Renal cortical epithelial cell (primary cell): ENCODE measurements at places on chromosomes 7 and 10.

- DNase-seq, result no peak
Measured at GRCh38 chr7:128174386-128174785, 66.7 kb upstream of the LEP start.

DNA sequence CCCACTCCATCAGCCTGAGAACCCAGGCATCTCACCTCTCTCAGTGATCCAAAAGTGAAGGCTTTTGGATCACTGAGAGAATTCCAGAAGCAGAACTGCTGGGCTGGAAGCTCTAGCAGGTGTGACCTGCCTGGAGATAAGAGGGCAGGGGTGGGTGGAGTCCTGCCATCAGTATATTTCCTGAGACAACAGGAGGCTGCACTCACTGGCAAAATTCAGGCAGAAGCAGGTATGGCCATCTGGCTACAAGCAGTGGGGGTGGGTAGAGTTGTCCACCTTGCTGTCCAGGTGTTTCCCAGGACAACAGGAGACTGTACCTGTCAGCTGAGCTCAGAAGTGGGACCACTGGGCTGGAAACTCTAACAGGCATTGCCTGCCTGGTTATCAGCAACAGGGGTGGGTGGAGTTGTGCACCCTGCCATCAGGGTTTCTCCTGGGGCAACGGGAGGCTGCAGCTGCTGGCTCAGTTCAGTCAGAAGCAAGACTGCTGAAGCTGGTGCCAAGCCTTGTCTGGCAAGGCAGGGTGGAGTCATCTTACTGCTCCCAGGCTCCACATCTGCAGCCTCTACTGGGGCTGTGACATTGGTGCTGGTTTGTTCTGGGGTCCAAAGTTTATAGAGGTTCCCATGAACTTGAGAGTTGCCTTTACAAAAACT lies 47.2 kb upstream of the SFTPD start:
- no peak for DNase-seq

DNA sequence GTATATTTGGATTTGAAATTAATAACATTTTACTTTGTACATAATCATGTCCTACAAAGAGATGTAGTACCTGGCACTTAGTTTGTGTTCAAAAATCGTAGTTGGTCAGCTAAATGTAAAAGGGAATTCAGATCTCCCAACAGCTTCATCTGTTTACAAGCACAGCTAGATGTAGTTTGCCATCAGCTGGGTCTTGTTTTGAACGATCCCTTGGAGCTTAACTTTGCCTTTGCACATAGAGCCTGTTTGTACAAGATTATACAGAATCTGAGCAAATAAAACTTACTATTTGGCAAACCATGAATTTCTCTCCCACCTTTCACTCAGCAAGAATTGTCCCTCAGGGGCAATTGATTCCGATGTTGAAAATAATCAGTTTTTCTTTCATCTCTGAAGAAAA lies 36.1 kb upstream of the ADD3 start:
- no peak for DNase-seq

DNA sequence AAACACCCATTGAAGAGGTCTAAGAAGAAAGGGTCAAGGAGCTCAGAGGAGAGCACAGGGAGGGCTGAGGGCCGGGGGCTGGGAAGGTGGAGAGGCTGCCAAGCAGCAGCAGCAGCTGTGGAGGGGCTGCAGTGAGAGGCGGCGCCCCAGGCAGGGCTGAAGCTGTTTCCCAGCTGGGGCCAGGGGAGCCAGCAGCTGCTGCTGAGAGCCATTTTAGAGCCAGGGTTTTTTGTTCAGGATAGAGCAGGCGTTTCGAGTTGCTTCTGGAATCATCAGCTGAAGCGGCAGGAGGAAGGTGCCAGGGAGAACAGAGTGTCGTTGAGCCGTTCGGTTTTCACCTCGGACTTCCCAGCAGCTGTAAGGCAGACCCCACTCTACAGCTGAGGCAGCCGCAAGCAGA lies 62.7 kb downstream of the LANCL2 start:
- DNase-seq, result no peak

DNA sequence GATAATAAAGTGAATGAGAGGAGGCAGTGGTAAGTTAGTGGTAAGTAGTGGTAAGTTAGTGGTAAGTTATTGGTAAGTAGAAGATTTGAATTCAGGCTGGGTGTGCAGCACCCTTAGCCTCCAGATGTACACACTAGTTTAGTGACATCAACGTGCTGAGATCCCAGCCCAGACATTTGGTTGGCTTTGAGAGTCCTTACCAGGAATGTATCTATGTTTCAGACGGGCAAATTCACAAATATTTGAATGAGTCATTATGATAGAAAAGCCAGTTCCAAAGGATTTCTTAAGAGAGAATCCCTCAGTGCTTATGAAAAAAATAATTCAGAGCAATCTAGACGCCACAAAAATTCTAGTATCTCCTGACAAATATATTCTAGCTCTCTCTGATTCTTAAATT lies 70.0 kb downstream of the ARL4A start:
- no peak for DNase-seq

DNA sequence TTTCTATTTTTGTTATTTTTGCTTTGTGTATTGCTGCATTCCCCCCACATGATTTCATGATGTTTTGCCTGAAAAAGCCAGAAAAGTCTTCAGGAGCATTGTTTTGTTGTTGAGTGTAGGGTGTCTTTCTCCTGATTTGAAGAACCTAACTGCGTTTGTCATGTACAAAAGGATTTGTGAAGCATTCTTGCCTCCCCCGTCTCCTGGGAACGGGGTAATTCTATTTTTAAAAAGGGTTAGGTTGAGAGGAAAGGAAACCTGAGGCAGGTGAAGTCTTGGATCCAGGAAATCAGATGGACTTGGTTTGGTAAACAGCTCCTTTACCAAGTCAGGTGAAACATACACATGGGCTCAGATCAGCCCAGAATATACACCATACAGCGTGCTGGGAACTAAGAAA lies 26.0 kb upstream of the BTBD16 start:
- DNase-seq, result no peak

- no peak for DNase-seq
Measured at GRCh38 chr10:78297997-78298396, 264.3 kb downstream of the RPS24 start.

- DNase-seq, result no peak
Measured at GRCh38 chr10:123588386-123588914, 77.7 kb upstream of the GPR26 start.

DNA sequence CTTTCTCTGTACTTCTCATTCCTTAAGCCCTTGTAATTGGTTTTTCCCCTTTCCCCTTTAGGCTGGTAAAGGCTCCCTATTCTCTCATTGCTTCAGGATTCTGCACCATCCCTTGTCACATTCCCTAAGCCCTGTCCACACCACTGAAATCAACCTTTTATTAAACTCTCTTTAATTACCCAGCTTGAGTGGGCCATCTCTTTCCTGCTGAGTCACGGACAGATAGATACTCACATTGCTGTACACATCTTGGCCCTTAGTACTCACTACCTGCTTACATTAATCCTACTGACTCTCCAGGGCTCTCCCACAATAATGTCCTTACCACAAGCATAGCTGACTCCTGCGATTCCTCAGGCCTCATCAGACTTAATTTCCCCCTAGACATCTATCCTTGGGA lies 94.0 kb upstream of the PCGF5 start:
- DNase-seq, result no peak

DNA sequence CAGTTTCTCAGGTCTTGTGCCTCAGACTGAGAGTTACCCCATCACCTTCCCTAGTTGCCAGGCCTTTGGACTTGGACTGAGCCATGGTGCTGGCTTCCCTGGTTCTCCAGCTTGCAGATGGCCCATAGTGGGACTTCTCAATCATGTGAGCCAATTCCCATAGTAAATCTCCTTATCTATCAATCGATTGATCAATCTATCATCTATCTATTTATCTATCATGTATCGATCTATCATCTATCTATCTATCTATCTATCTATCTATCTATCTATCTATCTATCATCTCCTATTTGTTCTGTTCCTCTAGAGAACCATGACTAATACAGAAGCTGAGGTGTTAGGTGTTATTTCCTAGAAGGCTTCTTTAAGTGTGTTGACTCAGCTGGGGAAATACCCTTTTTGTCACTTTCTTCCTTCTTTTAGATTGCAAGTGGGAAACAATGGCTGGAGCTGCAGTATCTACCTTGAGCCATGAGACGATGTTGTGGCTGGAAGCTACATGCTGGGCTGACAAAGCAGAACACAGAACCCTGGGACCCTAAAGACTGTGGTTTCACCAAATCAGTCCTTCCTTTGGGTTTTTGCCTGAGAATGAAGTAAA lies 234.7 kb upstream of the GLI3 start:
- DNase-seq, result peak; percentile 16

DNA sequence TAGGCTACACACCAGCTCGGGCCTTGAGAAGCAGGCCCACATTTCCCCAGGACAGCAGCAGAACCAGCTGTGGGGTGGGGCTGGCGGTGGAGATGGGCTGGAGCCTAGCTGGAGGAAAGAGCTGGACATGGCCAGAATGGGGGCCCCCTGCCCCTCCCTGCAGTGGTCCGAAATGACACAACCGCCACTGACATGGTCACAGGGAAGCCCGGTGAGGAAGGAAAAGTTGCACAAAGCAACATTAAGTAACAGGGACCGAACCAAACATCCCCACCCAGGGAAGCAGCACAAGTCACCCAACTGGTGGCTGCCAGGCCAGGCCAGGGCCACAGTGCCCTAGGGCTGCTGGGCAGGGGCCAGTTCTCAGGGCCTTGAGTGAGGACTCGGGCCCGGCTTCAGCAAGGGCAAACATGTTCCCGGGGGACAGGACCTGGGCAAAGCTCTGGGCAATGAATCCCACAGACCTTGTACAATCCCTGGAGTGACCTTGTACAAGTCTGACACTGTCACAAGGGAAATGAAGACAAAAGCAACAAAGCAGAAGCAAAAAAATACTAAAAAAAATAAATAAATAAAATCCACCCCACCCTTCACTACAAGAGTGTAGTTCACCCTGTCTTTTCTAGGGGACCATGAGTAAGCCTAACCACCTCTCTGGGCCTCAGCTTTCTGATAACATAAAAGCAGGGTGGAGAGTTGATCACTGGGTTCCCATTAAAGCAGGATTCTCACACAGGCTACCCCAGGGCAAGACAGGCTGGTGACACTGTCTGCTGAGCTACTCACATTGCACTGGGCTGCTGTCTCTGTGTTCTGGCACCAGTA lies 33.0 kb downstream of the PSAP start:
- DNase-seq, result no peak

DNA sequence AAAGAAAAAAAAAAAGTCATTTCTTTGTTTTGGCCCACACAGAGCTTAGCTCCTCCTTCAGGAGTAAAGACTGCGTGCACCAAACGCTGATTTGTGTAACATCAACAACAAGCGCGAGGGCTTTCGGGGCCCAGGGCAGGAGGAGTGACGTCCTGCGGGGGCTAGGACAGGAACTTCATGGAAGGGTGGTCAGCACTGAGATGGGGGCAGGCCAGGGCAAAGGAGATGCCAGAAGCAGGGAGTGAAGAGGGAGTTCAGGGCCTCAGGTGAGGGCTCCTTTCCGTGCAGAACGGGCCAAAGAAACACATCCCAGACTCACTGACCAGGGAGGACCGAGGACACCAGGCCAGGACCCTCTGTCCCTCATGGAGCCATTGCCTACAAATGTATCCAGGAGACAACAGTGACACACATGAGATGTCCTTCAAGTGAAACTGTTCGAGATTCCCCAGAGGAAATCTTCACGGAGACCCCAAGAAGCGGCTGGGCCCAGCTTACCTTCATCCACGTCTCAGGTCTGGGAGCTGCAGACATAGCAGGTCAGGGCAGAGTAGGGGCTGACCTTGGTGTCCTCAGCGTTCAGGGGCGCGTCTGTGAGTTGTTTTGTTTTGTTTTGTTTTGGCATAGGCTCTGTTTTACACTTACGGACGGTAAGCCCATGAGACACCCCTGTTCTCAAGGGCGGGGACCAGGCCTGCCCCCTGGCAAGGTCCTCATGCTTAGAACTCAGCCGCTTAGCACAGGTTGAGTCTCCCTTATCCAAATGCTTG lies 30.4 kb upstream of the SHH start:
- no peak for DNase-seq

DNA sequence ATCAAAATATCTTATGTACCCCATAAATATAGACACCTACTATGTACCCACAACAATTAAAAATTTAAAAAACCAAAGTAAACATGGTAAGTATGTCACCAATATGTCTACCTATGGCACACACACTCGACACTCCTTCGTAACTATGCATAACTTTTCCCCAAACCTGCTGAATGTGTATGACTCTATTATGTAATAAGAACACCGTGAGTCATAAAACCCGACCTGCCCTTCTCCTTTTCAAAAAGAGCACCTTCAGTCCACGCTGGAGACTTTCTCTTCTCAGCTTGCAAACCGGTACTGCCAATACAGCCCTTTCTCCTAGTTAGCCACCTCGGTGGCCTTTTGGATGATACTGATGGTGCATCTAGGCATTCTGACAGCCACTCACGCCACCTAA lies 186.3 kb downstream of the PRPF18 start:
- peak; percentile 39 for DNase-seq

DNA sequence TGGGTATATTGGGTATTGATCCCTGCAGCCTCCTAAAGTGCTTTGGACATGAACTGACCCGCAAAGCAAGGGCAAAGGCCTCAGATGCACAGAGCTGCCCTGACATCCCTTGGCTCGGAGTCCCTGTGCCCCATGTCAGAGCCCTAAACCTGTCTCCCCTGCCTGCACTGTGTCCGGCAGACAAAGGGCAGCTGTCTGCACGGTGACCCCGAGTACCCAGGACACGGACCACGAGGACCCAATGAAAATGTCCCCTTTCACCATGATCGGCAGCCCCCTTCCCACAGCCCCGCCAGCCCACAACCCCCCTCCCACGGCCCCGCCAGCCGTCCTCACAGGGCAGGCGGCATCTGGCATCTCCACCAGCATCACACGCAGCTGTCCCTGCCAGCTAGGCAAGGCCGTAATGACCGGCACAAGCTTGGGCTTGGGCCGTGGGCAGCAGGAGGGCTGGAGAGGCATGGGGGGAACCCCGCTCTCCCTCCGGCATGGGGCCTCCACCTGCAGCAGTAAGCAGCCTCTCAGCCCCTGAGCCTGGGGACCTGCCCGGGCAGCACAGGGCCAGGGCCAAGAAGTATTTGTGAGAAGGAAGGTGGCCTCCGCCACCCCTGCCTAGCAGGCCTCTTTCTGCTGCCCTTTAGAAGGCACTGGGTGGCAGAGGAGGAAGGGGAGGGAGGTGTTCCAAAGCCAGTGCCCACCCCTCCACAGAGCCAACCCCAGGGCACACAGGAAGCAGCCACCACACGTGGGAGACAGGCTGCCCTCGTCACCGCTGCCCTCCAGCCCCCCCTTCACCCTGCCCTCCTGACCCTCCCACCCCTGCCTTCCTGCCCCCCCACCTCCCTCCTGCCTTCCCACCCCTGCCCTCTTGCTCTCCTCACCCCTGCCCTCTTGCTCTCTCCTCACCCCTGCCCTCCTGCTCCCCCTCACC lies 10.1 kb downstream of the NUDT1 start:
- DNase-seq, result no peak

DNA sequence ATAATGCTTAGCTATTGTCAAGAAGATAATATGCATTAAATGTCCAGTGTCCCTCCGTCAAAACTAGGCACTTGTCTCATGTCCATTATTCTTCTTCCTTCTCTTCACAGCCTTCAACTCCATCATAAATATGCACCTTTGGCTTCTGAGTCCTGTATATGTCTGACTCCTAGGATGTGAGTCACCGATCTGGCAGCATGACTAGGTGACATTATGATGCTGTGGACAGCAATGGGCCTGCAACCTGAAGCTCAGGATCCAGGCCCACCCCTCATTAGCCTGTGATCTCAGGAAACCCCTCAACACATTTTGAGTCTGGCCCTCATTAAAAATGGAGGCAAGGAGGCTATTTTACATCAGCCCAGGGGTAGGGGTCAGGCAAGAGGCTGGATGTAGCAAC lies 362.5 kb upstream of the ZMIZ1 start:
- peak; percentile 54 for DNase-seq

GRCh38 chr10:67200913-67201564 lies 275.2 kb downstream of the LRRTM3 start:
- DNase-seq, result no peak
